ENCODE measurements at places on chromosomes 3 and 15. TPM values are rescaled to one million over a fixed set of nuclear protein-coding genes. Genes with fewer than 3 reads are reported as not detected.

The FGF12 gene
- total RNA-seq: 0.08 TPM

The GOLGA6L1 gene
- total RNA-seq: not detected

The CLDN18 gene
- total RNA-seq: not detected

The IGSF11 gene
- total RNA-seq: not detected

The STAB1 gene
- 0.90 TPM for total RNA-seq

- DNase-seq: no peak
Measured at GRCh38 chr15:72793766-72794660, 10.5 kb upstream of the ADPGK start.

GRCh38 chr3:136186846-136187245 is 9.3 kb downstream of the MSL2 start:
- DNase-seq: peak; percentile 41

GRCh38 chr15:75995611-75996010 is 16.6 kb downstream of the NRG4 start:
- DNase-seq: no peak
